Right hindlimb (tissue), 1 donor: ENCODE measurements at places on chromosomes 4 and X.
A peak's percentile ranks its signal among the peaks of the same experiment; 100 is the strongest.

DNA sequence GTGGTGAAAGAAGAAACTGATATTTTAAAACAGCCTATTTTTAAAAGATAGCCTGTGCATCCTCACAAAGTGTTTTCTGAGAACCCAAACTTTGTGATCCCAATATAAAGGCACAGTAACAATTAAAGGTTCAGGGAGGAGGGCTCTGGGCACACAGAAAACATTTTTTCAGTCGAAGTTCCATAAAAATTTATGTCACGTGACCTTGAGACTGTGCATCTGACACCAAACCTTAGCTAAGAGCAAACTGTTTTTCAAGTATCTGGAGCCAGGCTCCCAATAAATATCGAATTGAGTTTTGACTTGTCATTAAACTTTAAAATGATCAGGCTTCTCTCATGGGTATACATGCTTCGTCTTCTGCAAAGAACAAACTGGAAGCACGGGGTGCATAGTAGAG lies 177.9 kb downstream of the BEND2 start:
- no peak for DNase-seq

DNA sequence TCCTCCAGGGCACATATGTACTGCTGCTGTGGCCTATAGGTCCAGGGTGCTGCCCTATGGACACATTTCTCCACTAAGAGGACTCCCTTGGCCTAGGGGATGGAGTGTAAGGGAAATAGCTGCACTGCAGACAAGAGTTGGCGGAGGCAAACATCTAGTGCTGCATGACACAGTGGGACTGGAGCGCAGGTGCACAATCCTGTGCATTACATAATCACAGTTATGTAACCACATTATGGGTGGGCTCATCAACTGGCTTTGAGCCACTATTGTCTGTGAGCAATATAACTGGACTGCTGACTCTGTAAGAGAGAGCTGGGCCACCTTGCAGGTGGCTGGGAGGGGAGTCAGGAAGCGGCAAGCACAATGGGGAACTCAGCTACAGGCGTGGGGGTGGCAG lies 3.2 kb upstream of the TIGD2 start:
- peak; percentile 44 for DNase-seq

DNA sequence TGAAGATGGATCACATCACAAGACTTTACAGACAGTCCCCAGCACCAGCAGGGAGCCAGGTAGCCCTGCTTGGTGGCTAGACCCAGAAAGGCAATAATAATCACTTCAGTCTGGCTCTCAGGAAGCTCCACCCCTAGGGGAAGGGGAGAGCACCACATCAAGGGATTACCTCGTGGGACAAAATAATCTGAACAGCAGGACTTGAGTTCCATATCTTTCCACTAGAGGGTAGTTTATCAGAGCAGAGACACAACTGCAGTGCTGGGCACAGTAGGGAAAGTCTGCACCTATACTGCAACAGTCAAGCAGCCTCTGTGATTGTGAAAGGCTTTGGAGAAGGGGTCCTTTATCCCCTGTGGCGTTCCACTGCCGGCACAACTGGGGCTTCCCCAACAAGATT lies 547.0 kb upstream of the POU3F4 start:
- no peak for DNase-seq

DNA sequence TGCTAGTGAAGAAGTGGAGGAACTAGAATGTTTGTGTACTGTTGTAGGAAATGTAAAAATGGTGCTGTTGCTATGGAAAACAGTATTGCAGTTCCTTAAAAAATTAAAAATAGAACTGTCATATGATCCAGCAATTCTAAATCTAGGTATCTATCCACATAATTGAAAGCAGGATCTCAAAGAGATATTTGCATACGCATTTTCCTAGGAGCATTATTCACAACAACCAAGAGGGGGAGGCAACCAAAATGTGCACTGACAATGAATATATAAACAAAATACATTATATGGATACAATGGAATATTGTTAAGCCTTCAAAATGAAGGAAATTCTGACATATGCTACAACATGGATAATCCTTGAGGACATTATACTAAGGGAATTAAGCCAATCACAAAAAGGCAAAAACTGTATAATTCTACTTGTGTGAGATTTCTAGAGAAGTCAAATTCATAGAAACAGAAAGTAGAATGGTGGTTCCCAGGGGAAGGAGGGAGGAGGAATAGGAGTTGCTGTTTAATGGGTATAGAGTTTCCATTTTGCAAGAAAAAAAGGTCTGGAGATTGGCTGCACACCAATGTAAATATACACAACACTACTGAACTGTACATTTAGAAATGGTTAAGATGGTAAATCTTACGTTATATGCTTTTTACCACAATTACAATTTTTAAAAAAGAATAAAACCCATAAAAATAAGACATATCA lies 35.6 kb upstream of the KCNE5 start:
- DNase-seq = no peak

GRCh38 chrX:130262231-130262630 lies 6.5 kb downstream of the ZNF280C start:
- DNase-seq = no peak

DNA sequence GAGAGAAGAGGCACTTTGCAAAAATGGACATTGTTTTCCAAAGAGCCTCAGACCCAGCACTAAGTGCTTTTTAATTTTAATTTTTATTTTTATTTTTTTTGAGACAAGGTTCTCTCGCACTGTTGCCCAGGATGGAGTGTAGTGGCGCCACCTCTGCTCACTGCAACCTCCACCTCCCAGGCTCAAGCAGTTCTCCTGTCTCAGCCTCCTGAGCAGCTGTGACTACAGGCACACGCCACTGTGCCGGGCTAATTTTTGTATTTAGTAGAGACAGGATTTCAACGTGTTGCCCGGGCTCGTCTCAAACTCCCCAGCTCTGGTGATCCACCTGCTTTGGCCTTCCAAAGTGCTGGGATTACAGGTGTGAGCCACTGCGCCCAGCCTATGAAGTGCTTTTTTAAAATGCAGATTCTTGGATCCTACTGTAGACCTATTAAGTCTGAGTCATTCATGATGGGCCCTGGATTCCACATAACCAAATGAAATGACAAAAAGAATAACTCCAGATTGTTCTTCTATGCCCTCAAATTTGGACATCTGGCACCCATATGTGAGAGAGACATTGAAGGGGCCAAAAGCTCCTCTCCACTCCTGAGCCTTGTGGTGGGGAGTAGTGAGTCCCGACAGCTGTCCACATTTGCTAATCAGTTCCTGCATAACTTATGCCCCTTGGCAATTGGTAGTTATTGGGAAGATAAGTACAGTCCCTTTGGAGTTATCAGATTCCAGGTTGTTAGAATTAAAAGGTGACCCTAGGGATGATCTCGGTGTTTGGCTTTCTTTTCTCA lies 3.6 kb downstream of the NOCT start:
- DNase-seq = no peak

DNA sequence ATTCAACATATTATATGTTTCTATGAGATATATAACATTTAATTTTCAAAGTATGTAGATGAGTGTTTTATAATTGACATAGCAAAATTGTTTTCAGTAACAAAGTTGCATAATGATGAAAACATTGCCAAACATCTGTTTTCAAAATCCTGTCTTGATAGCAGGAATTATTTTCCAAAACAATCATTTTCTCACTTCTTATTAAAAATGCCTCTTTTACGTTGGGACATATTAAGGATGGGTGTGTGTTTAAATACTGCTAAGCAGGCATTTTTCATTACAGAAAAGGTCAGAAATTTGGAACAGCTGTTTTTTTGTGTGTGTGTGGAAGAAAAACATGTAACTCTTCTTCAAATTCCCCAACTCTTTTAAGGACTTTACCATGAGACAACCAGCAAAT lies 452.0 kb downstream of the SPRY1 start:
- no peak for DNase-seq

DNA sequence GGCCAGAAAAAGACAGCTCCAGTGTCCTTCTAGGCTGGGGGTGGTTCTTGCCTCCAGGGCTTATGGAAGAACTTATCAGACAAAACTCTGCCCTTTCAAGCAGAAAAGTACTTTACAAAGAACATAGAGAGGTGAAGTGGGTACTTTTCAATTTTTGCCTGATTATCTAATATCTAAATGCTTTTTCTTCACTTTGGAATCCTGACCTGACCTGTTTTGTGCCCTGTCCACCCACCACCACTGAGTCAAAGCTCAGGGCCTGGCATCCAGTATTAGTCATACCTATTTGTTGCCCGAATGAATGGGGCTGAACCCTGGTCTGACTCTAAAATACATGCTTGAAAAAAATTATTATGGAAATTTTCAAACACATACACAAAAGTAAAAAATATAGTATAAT lies 37.2 kb downstream of the RTL9 start:
- no peak for DNase-seq

- DNase-seq = peak; percentile 91
Measured at GRCh38 chr4:140151699-140152012, 2.3 kb downstream of the MAML3 start.

DNA sequence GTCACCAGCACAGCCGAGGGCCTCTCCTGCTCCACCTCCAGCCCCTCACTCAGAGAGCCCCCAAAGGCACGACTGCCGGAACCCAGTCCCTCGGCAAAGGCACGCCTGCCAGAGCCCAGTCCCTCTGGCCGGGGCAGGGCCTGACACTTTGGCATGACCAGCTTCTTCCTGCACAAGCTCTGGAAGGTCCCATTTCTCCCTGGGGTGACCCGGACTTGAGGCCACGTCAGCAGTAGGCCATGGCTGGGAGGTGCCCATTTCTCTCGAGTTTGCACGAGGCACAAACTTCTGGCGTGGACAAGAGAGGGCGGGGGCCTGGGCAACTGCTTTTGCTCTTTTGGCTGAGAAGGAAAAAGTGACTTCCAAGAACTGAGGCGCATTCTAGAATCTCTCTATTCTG lies 62.2 kb upstream of the GPR78 start:
- no peak for DNase-seq
